ENCODE measurements at places on chromosomes 13 and 19. TPM values are rescaled to one million over a fixed set of nuclear protein-coding genes. Genes with fewer than 3 reads are reported as not detected.

GRCh38 chr19:3368848-3369336, 2.5 kb downstream of the NFIC start:
- DNase-seq, result no peak

DNA sequence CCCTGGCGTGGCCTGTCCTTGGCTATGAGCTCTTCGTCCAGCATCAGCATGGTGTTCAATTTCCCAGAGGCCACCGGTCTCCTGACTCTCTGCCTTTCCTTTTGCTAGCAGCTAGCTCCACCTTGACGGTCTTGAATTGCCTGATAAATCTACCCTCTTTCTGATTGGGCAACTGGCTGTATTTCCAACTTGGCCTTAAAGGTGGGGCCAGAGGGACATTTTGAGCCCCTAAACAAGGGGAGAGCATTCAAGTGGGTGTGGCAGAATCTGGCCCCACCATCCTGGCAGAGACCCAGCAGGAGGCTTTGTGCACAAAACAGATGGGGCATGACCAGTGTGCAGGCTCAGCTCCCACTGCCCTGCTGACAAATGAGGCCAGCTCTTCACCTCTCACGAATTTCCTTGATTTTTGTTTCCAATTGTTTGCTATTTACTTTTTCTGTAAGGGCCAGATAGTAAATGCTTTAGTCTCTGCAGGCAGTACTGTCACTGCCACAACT, 148.9 kb upstream of the VSTM2B start:
- peak; percentile 54 for DNase-seq

GRCh38 chr19:54893406-54893805, 12.5 kb upstream of the NCR1 start:
- DNase-seq, result no peak

DNA sequence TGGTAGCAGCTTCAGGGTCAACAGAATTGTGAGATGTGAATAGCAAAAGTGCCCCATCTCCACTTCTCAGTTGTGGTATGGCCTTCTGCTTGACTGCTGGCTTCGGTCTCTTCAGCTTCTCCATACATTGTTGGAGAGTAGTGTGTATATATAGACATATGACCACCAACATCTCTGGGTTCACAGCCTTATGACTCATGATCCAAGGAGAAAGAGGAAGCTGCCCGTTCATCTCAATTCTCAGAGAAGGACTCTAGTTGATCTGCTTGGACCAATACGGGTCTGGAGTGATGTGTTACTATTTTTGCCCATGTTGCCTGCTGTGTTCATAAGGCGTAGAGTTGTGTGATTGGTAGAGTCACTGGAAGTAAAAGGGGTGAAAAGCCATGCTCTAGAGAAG, 3.6 kb upstream of the COMMD6 start:
- no peak for DNase-seq

DNA sequence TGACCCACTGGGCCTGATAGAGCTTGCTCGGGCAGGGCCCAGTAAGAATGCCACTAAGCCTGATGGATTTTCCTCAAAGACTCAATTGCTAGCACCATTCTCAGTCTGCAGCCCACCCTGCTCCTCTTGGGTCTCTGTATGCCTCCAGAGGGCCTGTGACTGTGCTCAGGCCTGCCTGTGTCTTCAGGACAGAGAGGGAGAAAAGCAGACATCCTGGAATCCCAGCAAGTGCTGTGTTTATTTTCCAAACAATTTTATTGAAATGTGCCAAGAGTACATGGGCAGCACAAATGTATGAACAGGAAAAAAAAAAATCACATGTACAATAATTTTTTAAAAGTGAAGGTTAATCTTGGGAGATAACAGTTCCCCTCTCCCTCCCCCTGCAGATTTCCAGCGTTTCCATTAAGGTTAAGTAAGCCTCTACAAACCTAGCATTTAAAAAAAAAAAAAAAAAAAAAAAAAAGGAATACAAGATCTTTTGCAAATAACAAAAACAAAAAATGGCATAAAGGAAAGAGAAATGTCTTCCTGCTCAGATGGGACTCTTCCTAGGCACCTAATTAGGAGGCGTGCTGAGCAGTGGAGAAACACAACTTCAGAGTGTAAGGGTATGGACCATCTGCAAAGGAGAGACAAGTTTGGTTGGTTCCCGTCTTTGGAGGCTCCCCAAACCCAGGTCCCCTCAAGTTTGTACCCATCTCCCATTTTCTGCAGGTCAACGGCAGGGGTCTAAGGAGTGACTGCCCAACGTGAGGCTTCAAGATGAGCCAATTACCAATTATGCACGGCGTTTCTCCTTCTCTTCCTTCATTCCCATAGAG, 4.8 kb upstream of the ECH1 start:
- no peak for DNase-seq

GRCh38 chr13:20911037-20911436, 8.5 kb upstream of the XPO4 start:
- DNase-seq, result no peak

GRCh38 chr13:47100214-47100853, 203.5 kb upstream of the HTR2A start:
- no peak for DNase-seq

GRCh38 chr19:49553451-49554271, 25.9 kb downstream of the RCN3 start:
- DNase-seq, result no peak

DNA sequence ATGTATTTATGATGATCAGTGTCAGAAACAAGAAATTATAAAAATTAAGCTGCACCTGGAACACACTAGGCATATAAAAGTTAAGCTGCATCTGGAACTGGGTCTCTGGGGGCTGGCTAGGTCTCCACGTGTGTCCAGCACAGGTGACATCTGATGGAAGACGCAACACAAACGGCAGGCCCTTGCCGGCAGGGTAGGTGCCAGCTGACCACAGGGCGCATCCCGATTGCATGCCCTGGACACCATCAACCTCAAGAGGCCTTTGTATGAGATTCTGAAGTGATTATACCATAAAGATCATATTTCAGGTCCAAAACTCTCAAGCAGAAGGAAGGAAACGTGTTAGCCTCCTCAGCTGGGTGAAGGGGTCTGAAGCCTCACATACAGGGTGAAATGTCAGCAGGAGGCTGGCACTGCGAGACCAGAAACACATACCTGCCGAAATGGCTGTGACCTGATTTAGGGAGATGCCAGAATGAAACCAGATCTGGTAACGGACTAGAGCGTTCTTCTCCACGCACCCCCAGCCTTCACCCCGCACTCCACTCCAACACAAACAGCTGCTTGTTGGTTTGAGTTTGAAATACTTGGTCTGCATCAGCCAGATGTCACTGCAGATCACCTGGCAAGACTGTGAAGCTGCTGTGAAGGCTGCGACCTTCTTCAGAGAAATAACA, 37.3 kb downstream of the COL4A1 start:
- peak; percentile 70 for DNase-seq

DNA sequence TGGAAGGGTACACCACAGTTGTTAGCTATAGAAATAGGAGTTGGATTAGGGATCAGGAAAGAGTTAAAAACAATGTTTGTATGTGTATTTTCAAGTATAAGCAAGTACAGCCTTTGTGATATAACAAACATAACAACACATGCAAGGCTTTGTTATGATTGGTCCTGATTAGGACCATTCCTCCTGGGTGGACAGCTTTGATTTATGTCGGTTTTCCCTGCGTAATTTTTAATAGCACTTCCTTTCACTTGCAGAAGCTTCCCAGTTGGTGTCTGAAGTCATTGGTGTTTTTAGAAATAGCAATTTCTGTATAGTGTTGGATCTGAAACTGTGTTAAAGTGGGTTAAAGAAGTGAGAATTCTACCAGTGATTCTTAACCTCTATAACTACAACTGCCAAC, 10.0 kb downstream of the FNDC3A start:
- DNase-seq, result no peak

DNA sequence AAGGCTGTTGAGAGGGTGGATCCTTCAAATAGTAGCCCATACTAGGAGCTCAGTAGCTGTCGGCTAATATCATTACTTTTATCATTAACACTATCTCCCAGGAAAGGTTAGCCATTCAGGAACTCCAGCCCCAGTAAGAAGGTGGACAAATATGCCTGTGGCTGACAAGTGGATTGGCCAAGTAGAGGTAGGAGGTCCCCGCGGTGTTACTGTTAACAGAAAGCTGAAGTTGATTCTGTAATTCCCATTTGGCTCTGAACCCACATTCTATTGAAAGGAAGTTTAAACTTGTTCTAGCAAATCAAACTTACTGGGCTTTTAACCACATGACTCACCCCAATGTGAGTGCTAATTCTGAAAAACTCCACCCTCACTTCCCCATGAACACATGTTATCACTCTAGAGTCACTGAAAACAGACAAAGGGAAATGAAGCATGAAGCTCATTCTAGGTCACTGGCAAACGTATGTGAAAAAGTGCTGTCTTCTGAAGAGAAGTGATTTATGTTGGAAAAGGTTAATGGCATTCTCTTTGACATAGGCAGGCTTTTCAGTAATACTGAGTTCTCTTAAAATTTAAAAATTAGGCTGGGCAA, 273.5 kb downstream of the FGF14 start:
- no peak for DNase-seq

GRCh38 chr19:41537789-41538188, 38.2 kb upstream of the CEACAM21 start:
- DNase-seq, result no peak

DNA sequence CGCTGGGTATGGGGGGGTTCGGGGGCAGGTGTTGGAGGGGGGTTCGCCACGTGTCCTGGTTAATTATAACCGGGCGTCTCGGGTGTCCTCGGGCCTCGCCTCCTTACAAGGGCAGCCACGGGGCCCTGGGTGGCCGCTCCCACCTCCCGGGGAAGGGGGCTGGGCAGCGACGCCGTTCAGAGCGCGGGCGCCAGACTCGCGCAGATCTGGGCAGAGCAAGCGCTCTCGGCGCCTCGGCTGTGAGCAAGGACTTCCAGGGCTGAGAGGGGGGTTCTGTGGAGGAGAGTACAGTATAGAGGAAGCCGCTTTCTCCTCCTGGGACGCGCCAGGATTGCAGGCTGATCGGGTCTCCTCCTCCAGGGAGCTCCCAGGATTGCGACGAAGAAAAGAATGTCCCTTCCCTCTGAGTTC, 1.0 kb upstream of the CKM start:
- no peak for DNase-seq

DNA sequence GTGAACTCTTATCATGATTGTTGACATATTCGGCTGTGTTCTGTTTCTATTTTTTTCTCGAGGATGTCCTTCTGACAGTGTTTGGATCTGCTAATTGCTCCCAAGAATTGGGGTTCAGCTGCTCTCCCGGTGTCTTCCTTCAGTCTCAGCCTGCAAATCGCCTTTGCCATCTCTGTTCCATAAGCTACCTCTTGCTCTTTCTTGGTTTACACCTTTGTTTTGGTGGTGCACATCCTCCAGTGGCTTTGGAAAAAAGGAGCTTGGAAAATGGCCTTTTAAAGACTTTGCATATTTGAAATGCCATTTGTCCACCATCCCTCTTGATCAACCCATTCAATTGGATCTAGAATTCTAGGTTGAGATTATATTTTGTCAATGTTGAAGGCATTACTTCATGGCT, 137.2 kb downstream of the URI1 start:
- DNase-seq, result no peak

- DNase-seq, result no peak
Observed at GRCh38 chr19:42122691-42123607, 9.3 kb downstream of the POU2F2 start.

- no peak for DNase-seq
Observed at GRCh38 chr13:61664801-61665705, 249.4 kb upstream of the PCDH20 start.

The ZNF154 gene
- total RNA-seq, result 2.2 TPM

The GZMM gene
- total RNA-seq, result not detected

The SPRY2 gene
- total RNA-seq, result 43.2 TPM

The IGFL4 gene
- total RNA-seq, result not detected

The LILRA6 gene
- total RNA-seq, result 1.5 TPM

The ADGRE1 gene
- total RNA-seq, result not detected

The ZNF583 gene
- 2.2 TPM for total RNA-seq

The ZNF846 gene
- 12.8 TPM for total RNA-seq

The ZNF550 gene
- total RNA-seq, result 8.1 TPM

The OR1I1 gene
- total RNA-seq, result not detected

The F10 gene
- total RNA-seq, result 16.7 TPM

The C19orf38 gene
- total RNA-seq, result 2.5 TPM
